ENCODE measurements at places on chromosomes 6 and 20. TPM values are rescaled to one million over a fixed set of nuclear protein-coding genes. Genes with fewer than 3 reads are reported as not detected.

Gene DNPH1
- 65.2 TPM for total RNA-seq

Gene PET117
- 26.1 TPM for total RNA-seq

Gene COL11A2
- total RNA-seq = 0.74 TPM

DNA sequence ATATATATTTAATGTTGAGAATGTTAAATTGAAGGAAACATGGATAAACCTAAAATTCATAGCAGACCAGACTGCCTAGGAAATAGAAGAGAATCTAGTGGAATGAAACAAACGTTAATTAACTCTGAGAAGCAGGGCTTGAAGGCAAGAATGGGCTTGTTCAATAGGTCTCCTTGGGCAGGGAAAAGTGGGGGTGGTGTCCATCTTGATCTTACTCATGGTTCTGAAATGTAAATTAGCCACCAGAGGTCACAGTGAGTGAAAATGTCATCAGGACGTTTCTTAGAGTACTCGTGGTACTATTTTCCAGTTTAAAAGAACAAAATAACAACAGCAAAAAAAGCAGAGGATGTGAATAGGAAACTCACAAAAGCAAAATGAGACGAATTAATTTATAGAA lies 66.8 kb upstream of the BTBD3 start:
- DNase-seq = no peak

DNA sequence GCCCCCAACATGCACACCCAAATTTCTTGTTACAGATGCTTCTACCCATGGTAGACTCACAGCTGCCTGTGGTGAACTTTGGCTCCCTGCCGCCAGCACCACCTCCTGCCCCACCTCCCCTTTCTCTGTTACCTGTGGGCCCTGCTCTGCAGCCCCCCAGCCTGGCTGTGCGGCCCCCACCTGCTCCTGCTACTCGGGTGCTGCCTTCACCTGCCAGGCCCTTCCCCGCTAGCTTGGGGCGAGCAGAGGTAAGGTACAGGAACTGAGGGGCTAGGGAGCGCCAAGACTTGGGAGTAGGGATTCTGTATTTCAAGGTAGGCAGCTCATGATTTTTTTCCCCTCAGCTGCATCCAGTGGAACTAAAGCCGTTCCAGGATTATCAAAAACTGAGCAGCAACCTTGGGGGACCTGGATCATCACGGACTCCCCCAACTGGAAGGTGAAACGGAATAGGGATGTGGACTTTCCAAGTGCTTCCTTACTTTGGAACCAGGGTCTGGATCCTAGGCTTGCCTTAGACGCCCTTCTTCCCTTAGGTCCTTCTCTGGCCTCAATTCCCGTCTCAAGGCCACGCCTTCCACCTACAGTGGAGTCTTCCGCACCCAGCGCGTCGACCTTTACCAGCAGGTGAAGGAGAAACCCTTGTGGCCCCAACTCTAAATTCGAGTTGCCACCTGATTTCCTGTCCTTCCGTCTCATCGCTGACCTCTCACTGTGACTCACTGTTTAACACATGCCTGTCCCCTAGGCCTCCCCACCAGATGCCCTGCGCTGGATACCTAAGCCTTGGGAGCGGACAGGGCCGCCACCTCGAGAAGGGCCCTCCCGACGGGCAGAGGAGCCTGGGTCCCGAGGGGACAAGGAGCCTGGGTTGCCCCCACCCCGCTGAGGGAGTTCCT lies 15.5 kb downstream of the BAG6 start:
- DNase-seq = no peak

DNA sequence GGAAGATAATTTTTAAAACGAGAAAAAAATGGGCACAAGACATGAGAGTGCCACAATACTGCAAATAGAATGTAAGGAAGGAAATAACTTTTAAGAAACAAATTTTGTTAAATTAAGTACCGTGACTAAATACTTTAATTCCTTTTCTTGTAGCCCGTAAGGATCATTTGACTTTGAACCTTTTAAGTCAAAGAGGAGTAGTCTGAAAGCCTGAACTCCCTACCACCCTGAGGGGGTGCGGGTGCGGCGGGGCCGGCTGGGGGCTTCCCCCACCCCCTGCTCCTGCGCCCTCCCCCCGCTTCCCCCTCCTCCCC lies 231 bp upstream of the PHACTR2 start:
- no peak for DNase-seq

DNA sequence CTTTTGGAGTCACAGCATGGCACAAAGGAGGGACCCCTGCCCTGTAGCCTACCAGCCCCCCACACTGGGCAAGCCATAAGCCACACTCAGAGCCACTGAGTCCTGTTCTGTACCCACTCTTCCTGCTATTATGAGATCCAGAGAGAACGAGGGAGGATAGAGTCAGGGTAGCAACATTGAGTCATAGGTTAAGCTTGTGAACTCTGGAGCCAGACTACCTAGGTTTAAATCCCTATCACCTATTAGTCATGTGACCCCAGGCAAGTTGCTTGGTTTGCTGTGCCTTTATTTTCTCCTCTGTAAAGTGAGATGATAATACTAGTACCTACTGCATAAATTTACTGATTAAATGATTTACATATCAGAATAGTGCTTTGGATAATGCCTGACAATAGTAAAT lies 540 bp downstream of the CNBD2 start:
- DNase-seq = no peak

All from fibroblast of the aortic adventitia (primary cell).